IMR-90 (cell line): ENCODE measurements at places on chromosomes 2 and 18.
A peak's percentile ranks its signal among the peaks of the same experiment; 100 is the strongest.

DNA sequence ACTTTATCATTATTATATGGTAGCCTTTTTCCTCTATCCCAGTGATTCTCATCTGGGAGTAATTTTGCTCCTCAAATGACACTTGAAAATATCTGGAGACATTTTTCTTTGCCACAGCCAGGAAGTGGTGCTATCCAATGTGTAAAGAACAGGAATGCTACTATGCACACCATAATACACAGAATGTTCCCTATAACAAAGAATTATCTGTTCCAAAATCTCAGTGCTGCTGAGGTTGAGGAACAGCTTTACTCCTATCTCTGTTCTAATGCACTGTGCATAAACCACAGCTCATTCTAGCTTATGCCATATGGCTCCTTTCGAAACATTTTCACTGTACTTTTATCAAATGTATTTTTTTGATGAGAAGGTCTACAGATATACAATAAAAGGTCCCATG lies 1231.2 kb upstream of the CELF4 start:
- DNase-seq, result no peak

DNA sequence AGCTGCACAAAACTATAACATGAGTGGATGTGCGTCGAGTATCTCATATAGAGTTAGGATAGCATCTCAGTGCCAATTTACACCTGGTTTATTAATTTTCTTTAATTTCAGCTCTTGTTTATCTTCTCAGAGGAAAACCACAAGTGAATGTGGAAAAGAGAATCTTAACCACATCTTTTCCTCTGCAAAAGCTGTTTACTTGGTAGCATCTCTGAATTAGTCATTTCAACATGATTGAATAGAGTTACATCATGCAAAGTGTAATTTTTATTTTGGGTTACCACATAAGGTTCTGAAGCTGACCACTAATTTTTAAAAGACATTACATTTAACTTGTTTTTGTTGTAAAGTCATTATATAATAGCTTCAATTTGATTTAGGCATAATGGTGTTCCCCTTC lies 83.8 kb upstream of the FAM237A start:
- peak; percentile 20 for DNase-seq

DNA sequence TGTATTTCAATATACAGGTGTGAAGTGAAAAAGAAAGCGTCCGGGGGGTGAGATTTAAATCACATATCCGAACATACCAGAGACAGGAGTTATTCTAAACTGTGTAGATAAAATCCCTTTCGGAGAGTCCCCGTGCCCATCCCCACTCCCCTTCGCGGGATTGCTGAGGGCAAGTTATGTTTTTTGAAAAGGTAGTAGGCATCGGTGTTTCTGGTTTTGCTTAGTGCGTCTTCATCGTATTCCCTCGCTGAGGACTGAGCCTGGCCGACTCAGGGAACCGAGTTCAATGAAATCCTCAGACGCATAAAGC lies 583.4 kb downstream of the ZEB2 start:
- DNase-seq, result peak; percentile 15

DNA sequence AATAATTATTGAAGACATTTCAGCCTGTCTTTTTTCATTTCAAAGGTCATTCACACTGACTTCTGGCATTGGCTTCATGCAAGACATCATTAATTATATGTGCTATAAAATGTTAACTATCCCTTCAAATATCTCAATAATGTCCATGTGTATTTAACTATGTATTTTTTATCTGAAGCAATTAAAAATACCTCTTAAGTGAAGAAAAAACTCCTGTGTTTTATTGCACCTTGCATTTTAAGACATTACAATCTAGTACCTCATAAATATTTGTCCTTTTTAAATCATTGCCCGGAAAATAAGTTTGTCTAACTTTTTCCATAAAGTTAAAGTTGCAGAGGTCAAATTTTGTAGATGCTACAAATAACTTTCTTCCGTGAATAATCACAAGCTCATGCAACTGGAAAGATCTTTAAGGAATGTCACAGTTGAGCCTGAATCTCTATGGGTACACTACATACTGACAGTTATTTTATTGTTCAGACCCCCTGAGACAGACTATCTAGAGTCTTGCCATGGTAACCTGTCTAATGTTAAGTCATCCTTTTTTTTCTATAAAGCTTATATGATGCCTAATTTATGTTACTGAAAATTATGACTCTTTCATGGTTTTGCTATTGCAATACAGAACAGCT lies 38.4 kb upstream of the COBLL1 start:
- DNase-seq, result no peak

GRCh38 chr2:133568172-133568571 lies at the start of gene NCKAP5:
NCKAP5 (minus strand) TSS chr2:133568463; CDS start chr2:133517526, 50,937 bp downstream.
- peak; percentile 82 for DNase-seq
